ENCODE measurements at places on chromosomes 3 and 15. TPM values are rescaled to one million over a fixed set of nuclear protein-coding genes. Genes with fewer than 3 reads are reported as not detected.

LARP6 gene
- polyA plus RNA-seq = 18.2 TPM

PRRT3 gene
- 3.0 TPM for polyA plus RNA-seq

ANKUB1 gene
- polyA plus RNA-seq = 0.36 TPM

EXD1 gene
- polyA plus RNA-seq = not detected

CASR gene
- polyA plus RNA-seq = 21.2 TPM

ERICH6 gene
- polyA plus RNA-seq = 1.2 TPM

BCHE gene
- 12.9 TPM for polyA plus RNA-seq

CTXN2 gene
- polyA plus RNA-seq = not detected

ALPK3 gene
- polyA plus RNA-seq = 12.5 TPM

RFTN1 gene
- polyA plus RNA-seq = 31.5 TPM

GOLGA6A gene
- 0.26 TPM for polyA plus RNA-seq

RAD51 gene
- polyA plus RNA-seq = 14.9 TPM

GRCh38 chr3:13507570-13508339, 27.6 kb downstream of the HDAC11 start:
- no peak for DNase-seq

- DNase-seq = no peak
These were observed 56.1 kb upstream of the UBE2E1 start for GRCh38 chr3:23749609-23750008.

GRCh38 chr3:55514962-55515361, 27.9 kb upstream of the WNT5A start:
- no peak for DNase-seq

- DNase-seq = peak; percentile 56
These were observed 927 bp downstream of the CHDH start for GRCh38 chr3:53845103-53845880.

DNA sequence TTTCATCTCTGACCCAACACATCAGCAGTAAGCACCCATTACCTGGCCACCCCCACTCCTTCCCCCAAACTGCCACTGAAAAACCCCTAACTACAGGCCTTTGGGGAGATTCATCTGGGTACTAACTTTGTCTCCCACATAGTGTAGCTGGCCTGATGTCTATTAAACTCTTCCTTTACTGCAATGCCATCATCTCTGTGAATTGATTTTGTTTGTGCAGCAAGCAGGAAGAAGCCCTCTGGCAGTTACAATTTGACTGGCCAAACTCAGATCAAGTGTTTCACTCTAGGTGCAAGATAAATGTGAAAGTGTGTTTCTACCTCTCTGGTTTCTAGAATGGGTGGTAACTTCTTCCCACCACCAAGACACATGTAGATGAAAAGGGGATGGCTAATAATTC, 26.7 kb upstream of the OR5K4 start:
- no peak for DNase-seq

DNA sequence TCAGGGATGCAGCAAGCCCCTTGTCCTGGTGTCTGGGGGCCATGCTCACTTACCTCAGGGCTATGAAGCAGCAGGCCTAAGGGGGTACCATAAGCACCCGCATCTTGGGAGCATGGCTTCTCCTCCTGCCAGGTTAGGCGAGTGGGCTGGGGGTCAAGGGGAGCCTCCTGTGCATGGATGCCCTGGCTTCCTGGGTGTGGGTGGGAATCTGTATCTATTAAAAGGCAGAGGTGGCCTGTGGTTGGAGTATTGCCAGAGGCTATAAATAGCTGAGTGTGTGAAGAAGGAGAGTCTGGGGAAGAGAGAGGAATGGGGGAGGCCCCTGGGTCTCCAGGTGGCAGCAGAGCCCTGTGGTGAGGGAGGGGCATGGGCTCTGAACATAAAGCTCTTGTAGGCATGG, 19.5 kb downstream of the ACVR2B start:
- no peak for DNase-seq

- DNase-seq = no peak
These were observed 7.1 kb downstream of the CELF6 start for GRCh38 chr15:72312605-72313447.

DNA sequence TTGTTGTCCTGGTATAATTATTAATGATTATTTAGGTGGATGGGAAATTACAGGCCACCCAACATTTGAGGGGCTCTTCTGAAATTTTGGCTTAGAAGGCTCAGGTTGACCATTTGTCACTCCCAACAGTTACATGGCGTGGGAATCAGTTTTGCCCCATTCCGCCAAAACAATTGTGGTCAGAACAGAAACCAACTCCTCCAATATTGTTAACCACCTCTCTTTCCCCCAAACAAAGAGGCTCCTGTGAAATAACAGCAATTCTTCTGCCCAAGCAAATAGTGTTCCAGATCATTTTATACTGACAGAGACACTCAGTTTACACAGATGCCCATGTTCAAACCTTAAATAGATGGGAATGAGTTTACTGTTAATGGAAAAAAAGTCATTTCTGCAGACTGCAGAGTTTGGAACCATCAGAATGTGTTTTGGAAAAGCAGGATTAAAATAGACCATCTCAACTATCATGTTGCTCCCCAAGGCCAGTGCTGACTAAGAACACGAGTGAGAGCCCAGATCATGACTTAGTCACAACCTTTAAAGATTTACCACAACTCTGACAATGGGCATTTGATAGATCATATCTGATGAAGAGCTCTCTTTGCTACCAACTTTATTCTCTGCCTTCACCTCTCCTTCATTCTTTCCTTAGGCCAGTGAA, 102.1 kb downstream of the DUT start:
- DNase-seq = no peak

GRCh38 chr15:81411969-81412633, 38.1 kb upstream of the TMC3 start:
- DNase-seq = no peak

DNA sequence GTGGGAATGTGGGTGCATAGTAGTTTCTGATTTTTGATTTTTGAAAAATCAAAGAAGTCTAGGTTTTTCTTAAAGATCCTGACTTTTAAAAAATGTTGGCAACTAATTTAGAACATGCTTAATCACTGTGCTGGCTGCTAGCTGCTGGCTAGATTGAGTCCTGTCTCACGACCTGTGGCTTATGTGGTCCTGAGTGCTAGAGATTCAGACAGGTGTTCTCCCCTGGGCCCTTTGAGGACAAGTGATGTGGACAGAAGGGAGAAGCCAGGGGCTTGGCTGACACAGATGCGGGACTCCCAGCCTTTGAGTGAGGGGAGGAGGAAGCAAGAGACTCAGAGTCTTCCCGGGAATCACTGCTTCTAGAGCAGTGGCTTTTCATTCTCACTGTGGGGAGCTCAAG, 47.5 kb downstream of the CORO2B start:
- DNase-seq = no peak

- no peak for DNase-seq
These were observed 6.0 kb upstream of the CEMIP start for GRCh38 chr15:80773122-80773551.

DNA sequence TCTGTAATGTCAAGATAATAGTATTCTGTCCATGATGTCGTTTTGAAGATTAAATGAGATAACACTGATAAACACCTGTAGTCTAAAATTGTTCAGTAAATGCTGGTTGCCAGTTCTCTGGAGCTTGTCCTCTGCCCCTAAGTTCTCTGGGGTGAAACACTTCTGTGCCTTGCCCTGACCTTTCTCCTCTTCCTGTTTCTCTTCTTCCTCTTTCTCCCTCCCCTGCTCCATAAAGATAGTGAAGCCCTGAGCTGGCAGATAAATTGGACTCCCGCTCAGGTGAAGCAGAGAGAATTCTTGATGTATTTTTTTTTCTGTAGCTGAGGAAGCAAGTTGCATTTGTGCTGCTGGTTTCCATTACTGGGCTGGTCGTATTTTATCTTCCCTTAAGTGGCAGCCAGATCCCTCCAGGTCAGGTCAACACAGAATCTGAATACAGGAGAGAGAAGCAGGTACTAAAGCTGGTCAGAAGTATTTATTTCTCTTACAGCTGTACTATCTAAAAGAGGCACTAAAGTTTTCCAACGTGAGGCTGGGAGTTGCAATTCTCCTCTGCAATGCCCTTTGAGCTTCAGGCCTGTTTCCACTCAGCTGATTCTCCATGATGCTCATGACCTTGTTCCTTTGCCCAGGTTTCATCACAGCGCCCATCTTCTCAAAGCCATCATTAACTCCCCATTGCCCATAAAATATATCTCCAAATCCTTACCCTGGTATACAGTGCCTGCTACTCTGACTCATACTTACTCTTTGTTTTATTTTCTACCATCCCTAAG, 319.3 kb upstream of the CFAP20DC start:
- no peak for DNase-seq

- no peak for DNase-seq
These were observed 61.2 kb upstream of the EPHB3 start for GRCh38 chr3:184500344-184500923.

DNA sequence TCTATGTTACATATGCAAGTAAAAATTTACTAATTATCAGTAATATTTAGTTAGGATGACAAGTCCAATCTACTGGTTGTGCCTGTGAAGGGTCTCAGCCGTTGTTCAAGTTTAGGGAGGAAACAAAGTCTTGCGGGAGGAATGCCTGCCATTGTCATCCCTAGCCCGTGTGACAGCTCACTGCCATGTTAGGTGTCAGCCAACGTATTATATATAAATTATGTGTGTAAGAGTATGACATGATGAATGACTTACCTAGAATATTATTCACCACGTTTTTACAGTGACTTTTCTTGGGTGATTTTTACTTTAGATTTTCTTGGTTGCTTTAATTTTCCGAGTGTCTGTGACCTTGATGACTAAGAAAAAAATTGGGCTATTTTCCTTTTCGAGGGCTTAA, 614.4 kb upstream of the MDFIC2 start:
- no peak for DNase-seq

- no peak for DNase-seq
These were observed 235.0 kb upstream of the KBTBD8 start for GRCh38 chr3:66762916-66763693.

DNA sequence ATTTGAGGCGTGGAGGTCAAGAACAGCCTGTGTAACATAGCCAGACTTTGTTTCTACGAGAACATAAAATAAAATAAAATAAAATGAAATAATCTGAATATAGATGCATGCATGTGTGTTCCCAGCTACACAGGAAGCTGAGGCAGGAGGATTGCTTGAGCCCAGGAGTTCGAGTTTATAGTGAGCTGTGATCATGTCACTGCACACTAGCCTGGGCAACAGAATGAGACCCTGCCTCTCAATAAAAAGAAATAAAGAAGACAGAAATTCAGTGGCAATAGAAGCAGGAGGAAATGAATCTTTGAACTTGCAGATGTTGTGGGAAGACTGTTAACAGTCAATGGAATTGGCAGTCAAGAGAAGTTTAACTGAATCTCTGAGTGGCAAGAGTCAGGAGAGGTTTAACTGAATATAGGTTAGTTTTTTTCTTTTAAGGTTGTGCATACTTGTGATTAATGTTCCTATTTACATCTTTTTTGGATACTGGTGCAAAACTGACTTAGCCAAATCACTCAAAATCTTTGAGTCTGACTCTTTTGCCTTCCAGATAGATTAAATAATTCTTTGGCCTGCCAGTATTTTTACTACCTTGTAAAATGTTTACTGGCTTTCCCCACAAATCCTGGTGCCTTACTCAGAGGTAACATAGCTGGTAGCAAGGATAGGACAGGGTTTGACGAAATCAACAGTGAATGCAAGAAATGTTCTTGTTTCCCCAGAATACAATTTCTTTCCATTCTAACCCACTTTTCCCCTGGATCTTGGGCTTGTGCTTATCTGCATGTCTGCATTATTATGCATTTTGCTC, 361.4 kb downstream of the PDCD6IP start:
- DNase-seq = no peak

- DNase-seq = no peak
These were observed 165.0 kb downstream of the NTRK3 start for GRCh38 chr15:88091444-88092016.

DNA sequence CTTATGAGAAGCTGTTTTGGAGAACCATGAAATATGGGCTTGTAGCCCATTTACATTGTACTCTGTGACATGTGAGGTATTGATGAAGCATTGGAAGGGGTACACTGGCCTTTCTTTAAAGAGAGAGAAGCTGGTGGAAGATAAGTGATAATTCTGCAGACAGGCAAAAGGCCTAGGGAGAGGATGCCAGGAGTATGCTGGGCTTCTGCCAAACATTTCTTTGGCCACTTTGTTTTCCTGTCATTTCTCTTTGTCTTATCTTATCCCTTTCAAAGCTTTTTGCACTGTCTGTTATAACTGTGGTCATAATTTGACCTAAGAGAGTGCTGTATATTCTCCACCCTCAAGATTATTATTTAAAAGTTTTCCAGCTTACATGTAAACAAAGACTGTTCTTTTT, 109.6 kb upstream of the SEMA6D start:
- DNase-seq = no peak

- no peak for DNase-seq
These were observed 28.3 kb downstream of the ALS2CL start for GRCh38 chr3:46664971-46665762.

DNA sequence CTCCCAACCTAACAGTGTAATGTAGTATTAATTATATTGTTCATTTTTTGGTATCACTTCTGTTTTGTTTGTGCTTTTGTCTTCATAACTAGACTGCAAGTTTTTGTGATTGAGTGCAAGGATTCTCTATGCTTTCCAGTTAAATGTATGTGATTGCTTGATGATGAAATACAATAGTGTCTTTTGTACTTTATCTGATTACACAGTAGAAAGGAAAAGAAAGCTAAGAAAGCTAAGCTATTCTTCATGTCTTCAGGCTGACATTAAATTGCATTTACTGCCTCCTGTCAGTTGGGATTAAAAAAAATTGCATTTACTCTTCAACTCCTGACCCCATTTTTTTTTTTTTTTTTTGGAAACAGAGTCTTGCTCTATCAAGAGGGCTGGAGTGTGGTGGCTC, 28.5 kb downstream of the RTF1 start:
- no peak for DNase-seq

DNA sequence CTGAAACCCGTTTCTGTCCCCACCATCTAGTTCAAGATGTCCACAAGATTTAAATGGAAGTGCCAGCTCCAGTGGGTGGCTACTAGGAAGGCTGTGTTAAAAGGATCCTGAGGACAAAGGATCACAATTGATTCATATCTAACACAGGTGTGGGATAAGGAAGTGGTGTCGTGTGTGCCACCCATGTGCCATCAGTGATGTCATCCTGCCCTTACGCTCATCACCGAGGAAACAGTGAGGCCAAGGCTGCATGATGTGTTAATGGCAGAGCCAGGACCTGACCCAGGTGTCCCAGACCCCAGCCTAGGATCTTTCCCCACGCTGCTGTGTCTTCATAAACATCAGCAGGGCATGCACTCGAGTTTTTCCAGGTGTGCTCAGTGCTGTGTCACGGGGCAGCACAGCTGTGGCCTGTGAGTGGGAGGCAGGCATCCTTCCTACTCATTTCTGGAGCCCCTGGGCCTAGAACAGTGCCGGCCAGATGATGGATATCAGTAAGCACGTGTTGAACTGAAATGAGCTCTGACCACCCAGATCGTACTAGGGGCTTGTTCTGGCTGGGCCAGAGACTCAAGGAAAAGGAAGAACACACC, 10.6 kb upstream of the TGM5 start:
- no peak for DNase-seq

DNA sequence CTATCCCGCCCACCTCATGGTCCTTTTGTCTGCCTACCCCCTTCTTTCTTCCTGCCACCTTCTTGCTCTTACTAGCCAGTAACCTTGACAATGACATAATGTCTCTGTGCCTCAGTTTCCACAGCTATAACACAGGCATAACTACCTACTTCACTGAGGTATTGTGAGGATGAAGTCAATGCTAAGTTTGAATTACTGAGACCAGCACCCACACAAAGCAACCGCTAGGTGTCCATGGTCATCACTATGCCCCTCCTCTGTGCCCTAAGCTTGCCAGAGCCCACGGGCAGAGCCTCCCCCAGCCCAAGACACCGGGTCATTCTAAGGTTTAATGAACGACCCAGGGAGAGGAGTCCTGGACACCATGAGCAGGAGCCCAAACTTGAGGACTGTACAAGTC, 101.6 kb downstream of the OXNAD1 start:
- no peak for DNase-seq
